ENCODE measurements at places on chromosomes 1 and 21.

DNA sequence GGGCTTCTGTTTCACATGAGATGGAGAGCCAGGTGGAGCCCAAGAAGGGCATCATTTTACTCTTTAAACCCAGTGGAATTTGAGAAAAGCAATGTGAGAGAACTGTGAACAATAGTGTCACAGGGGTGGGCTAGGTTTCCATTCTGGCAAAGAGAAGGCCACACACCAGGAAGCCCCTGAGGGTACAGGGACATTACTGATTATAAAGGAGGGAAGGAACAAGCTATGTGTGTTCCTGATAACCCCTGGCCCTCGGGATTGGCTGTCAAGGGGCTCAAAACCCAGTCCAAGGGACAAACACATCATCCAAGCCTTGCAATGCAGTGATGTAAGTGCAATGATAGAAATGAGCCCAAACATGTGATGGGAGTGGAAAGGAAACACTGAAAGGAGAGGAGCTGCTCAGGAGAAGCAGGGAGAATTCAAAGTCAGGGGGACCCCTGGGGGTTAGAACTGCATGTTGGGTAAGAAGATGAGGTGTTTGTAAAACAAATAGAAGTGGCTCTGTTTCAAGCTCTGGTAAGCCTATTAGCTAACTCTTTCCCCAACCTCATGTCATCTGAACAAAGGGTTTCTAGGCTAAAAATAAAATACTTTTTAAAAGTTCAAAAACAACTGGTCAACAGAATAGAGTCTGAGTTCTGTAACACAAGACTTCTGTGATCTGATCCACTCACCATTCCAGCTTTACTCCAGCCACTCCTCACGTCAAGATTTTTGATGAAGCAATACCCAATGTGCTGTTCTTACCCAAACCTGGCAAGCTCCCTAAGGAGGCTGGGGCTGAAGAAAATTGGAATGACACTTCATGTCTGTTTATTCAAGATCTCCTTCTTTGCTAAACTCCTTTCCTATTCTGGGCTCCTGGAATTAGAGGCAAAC, 51.1 kb upstream of the IL12RB2 start:
- DNase-seq: no peak
- H3K4me1 ChIP-seq: no peaks in the 10 kb centered on the region
- H3K27ac ChIP-seq: no peak overlapping the region

GRCh38 chr1:54857746-54858561, 29.0 kb downstream of the DHCR24 start:
- no peak overlapping the region for H3K27ac ChIP-seq
- DNase-seq: no peak
- no peaks in the 10 kb centered on the region for H3K27me3 ChIP-seq
- no peaks in the 10 kb centered on the region for H3K4me1 ChIP-seq
- H3K36me3 ChIP-seq: peaks cover 7% of the 10 kb centered on the region

DNA sequence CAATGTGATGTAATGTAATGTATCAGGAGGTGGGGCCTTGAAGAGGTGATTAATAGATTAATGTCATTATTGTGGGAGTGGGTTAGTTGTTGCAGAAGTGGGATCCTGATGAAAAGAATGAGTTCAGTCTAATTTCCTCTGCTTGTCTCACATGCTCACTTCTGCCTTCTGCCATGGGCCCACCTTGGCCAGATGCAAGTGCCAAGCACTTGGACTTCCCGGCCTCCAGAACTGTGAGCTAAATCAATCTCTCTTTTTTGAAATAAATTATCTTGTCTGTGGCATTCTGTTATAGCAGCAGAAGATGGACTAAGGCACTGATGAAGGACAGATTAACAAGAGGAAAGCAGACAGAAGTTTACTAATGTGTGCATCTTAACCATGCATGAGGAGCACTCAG, 123.9 kb downstream of the ETS2 start:
- H3K36me3 ChIP-seq: no peaks in the 10 kb centered on the region
- peaks cover 2% of the 10 kb centered on the region for H3K4me1 ChIP-seq
- no peak for DNase-seq
- no peak overlapping the region for H3K4me3 ChIP-seq
- H3K27me3 ChIP-seq: peaks cover 14% of the 10 kb centered on the region

DNA sequence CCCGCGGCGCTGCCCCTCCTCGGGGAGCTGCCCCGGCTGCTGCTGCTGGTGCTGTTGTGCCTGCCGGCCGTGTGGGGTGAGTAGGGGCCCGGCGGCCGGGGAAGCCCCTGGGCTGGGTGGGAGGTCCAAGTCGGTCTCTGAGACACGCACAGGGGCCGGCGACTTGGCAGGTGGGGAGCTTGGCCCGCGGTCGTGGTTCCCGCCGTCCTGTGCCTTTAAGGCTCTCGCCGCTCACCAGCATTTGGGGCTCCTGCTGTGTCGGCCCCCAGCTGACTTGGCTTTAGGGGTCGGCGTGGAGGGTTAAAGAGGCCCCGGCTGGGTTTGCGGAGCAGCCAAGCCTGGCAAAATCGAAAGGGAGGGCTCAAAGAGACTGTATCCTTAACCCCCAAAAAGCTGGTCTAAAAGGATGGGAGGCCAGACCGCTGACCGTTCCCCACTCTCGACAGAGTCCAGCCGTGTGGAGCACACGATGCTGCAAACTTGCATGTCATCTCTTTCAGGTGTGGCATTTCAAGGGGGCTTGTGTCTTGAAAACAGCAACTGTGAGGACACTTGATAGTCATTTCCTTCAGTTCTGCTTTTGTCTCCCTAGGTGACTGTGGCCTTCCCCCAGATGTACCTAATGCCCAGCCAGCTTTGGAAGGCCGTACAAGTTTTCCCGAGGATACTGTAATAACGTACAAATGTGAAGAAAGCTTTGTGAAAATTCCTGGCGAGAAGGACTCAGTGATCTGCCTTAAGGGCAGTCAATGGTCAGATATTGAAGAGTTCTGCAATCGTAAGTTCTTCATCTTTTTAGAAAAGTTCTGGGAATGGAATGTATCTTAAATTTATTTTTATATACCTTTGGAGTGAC, 540 bp downstream of the CD55 start:
- peak overlapping the region; percentile 97 for H3K27ac ChIP-seq
- H3K36me3 ChIP-seq: no peaks in the 10 kb centered on the region
- peak overlapping the region; percentile 99 for H3K4me3 ChIP-seq
- H3K27me3 ChIP-seq: peaks cover 3% of the 10 kb centered on the region
- H3K4me1 ChIP-seq: peaks cover 20% of the 10 kb centered on the region

DNA sequence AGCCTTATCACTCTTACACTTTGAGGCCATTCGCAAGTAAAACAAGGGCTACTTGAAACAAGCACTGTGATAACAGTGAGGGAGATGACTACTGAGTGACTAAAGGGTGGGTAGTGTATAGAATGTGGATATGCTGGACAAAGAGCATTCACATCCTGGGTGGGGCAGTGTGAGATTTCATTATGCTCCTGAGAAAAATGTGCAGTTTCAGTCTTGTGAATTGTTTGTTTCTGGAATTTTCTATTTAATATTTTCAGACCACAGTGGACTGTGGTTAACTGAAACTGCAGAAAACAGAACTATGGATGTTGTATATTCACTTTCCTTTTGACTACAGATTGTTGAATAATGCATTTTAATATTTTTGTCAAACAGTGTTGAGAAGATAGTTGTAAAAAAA, 25.1 kb upstream of the B3GALT2 start:
- H3K27ac ChIP-seq: no peak overlapping the region
- H3K27me3 ChIP-seq: no peaks in the 10 kb centered on the region
- no peaks in the 10 kb centered on the region for H3K36me3 ChIP-seq

DNA sequence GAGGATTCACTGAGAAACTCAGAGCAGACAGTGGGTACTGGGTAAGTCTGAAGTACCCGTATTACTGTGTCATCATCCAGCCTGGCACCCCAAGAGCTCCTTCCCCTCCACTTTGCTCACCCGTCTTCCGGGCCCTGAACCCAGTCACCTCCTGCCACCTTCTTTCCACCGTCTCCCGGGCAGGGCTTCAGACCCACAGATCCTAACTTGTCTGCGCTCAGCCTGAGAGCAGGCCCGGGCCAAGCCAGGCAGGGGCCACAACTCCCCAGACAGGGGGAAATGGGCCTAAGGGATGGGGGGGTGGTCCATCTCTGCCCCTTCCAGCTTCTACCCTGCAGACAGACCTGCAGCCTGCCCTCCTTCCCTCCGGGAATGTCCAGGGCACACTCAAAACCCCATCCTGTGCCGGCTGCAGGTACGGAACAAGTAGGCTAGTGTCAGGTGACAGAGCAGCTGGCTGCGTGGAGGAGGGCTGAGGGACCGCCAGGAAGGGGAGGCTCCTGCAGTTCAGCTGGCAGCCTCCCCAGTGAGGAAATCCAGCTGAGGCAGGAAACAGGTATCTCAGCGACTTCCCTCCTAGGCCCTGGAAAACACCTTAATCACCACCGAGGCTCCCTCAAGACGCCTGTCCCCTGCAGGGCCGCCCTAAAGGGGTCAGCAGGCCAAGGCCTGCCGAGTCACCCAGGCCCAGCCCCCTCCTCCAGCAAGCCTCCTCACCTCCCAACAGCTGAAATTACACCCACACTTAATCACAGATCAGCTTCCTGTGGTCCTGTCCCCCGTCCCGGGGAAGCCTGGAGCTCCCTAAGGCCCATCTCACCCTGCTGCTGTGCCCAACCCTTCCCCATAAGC, 3.5 kb downstream of the HSPG2 start:
- peaks cover 4% of the 10 kb centered on the region for H3K4me1 ChIP-seq
- no peak overlapping the region for H3K27ac ChIP-seq
- no peaks in the 10 kb centered on the region for H3K36me3 ChIP-seq
- DNase-seq: peak; percentile 7
- H3K4me3 ChIP-seq: no peak overlapping the region

GRCh38 chr1:39488793-39489566, 2.5 kb upstream of the BMP8A start:
- H3K27me3 ChIP-seq: peaks cover 3% of the 10 kb centered on the region
- H3K4me3 ChIP-seq: no peak overlapping the region
- H3K36me3 ChIP-seq: peaks cover 31% of the 10 kb centered on the region
- DNase-seq: no peak

- no peak for DNase-seq
- H3K4me1 ChIP-seq: no peaks in the 10 kb centered on the region
- H3K27ac ChIP-seq: no peak overlapping the region
These were observed 116.8 kb upstream of the SMYD2 start for GRCh38 chr1:214164173-214164572.

- no peak for DNase-seq
- H3K36me3 ChIP-seq: no peaks in the 10 kb centered on the region
- no peak overlapping the region for H3K4me3 ChIP-seq
- no peaks in the 10 kb centered on the region for H3K27me3 ChIP-seq
These were observed 10.9 kb upstream of the CD5L start for GRCh38 chr1:157852476-157852875.

DNA sequence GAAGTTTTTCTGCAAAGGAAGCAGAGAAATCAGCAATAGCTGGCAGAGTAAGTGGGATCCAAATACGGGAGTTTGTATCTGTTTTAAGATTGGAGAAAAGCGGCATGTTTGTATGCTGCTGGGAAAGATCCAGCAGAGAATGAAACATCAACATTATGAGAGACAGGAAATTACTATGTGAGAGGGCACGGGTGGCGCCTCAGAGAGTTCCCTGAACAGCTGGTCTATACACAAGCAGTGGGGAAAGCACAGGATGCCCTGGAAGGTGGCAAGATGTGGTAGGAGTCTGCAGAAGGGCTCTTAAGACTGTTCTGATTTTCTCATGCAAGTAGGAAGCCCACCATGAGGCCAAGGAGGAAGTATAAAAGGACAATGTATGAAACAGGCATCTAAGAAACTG, 130.4 kb downstream of the RERE start:
- H3K36me3 ChIP-seq: no peaks in the 10 kb centered on the region
- no peak for DNase-seq
- H3K4me1 ChIP-seq: no peaks in the 10 kb centered on the region
- no peak overlapping the region for H3K4me3 ChIP-seq

DNA sequence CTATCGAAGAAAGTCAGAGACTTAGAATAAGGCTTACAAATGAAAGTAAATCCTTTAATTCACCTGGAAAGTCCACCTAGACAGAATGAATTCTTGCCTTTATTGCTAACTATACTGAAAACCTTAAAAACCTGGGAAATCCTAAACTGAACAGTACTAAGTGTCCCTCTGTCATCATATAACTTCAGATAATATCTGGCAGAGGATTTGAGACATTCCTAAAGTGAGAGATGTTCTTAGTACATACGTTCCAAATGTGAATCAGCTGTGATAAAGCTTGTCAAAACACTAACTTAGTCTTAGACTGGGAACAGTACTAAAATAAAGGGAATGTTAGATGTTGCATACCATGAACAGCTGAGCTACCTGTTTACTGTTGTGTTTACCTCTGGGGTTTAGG, 121.7 kb downstream of the TNFSF18 start:
- no peak overlapping the region for H3K4me3 ChIP-seq
- H3K36me3 ChIP-seq: no peaks in the 10 kb centered on the region
- H3K4me1 ChIP-seq: no peaks in the 10 kb centered on the region
- H3K27me3 ChIP-seq: no peaks in the 10 kb centered on the region
- DNase-seq: no peak

DNA sequence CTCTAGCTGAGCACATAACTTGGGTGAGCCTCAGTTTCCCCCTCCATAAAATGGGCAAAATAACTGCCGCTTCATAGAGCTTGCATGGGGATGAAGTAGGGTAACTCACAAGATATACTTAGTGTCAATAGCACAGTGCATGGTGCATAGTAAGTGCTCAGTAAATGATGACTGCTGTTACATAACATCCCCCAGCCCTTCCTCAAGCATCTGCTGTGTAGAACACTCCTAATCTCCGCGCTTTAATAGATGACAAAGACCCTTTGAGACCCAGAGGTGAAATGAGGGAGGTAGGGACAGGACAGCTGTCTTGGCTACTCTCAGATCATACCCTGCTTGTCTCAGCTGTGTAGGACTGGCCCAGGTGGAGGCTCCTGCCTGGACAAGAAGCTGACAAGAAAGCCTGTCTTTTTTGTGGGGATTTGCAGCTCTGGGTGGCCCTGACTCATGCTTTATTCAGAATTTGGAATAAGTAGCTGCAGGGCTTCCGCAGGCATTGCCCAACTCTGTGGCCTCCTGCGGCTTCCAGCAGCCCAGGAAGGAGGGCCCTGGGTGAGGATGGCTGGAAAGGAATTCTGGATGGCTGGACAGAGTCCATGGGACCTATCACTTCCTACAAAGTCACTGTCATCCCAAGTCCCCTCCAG, 20.7 kb upstream of the PADI4 start:
- no peaks in the 10 kb centered on the region for H3K27me3 ChIP-seq
- H3K4me3 ChIP-seq: no peak overlapping the region
- H3K4me1 ChIP-seq: no peaks in the 10 kb centered on the region
- H3K36me3 ChIP-seq: no peaks in the 10 kb centered on the region

- no peak overlapping the region for H3K27ac ChIP-seq
- no peaks in the 10 kb centered on the region for H3K36me3 ChIP-seq
- H3K4me3 ChIP-seq: no peak overlapping the region
- DNase-seq: no peak
- no peaks in the 10 kb centered on the region for H3K27me3 ChIP-seq
These were observed 22.1 kb downstream of the RIPPLY3 start for GRCh38 chr21:37028570-37028969.

GRCh38 chr1:88519156-88519555, 164.9 kb upstream of the PKN2 start:
- no peak overlapping the region for H3K27ac ChIP-seq
- no peaks in the 10 kb centered on the region for H3K36me3 ChIP-seq
- H3K27me3 ChIP-seq: peaks cover 2% of the 10 kb centered on the region
- no peak for DNase-seq
- H3K4me3 ChIP-seq: no peak overlapping the region

GRCh38 chr21:44043613-44044012, 31.5 kb downstream of the TRAPPC10 start:
- no peak overlapping the region for H3K4me3 ChIP-seq
- peaks cover 7% of the 10 kb centered on the region for H3K4me1 ChIP-seq
- DNase-seq: no peak
- H3K27me3 ChIP-seq: no peaks in the 10 kb centered on the region
- H3K36me3 ChIP-seq: peaks cover 3% of the 10 kb centered on the region
- no peak overlapping the region for H3K27ac ChIP-seq
